Astrocyte of the hippocampus (primary cell): ENCODE measurements at places on chromosomes 1 and 21.
A peak's percentile ranks its signal among the peaks of the same experiment; 100 is the strongest.

DNA sequence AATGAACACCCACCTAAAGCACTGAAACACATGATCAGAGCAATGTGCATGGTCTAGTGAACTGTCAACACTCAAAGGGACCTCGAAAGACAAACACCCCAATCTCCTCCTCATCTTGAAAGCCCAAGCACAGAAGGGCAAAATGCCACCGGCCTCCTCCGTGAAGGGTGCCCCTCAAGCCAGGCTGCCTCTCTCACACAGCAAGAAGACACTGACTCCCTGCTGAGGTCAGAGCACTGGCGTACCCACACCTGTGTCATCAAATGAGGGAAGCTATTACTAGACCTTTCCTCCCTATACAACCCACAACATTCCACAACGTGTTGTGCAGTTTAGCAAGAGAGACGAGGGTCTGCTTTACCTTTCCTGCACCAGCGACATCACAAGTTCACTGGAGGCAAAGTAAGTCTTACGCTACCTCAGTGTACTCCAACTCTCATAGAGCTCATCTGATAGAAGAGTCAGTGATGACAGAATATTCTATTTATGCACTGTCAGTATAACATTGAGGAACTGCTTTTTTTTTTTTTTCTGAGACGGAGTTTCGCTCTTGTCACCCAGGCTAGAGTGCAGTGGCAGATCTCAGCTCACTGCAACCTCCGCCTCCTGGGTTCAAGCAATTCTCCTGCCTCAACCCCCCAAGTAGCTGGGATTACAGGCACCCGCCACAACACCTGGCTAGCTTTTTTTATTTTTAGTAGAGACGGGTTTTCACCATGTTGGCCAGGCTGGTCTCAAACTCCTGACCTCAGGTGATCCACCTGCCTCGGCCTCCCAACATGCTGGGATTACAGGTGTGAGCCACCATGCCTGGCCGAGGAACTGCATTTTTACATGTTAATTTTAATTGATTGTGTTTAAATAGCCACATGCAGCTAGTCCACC lies 3.3 kb downstream of the SH3BP5L start:
- DNase-seq, result no peak

DNA sequence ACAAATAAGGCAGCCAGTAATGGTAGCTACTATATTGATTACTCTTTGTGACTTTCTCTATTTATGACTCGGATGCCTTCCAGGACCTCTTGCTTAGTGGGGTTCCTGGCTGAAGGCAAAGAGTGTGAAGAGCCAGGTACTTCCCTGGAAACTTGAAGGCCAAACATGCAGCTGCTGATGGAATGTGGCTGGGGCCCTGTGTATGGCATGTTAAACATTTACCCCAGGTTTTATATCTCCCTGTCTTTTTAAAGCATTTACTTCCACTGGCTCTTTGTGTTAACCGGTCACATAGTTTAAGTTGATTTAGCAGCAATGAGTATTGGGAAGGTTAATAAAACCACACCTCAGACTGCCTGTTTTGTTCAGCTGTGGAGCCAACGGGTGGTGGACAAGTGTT lies 45.7 kb upstream of the PAXBP1 start:
- no peak for DNase-seq

DNA sequence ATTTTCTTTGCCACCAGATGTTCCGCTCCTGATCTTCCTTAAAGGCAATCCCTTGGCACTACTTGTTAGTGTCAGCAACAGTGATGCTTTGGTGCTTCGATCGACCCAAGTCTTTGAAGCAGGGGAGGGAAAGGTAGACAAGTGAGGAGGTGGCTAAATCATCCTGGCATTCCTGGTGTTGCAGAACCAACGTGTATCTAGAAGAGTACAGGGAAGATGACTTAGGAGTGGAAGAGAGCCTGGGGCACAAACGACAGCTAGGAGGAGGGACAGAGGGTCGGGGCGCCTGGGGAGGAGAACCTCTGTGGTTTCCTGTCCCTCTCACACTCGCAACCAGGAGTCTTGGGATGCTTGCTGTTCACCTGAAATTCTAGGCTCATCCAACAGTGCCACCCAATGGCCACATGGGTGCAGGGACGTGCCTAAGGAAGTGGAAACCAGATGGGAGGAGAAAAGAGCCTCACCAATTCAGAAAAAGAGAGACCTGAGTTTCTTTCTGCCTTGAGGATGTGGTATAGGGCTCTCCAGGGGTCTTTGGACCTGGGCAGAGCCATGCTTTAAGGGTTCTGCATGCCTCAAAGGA lies 9.5 kb upstream of the KCNA2 start:
- peak; percentile 74 for DNase-seq

- DNase-seq, result no peak
Observed at GRCh38 chr21:41222247-41223068, 54.5 kb downstream of the BACE2 start.

DNA sequence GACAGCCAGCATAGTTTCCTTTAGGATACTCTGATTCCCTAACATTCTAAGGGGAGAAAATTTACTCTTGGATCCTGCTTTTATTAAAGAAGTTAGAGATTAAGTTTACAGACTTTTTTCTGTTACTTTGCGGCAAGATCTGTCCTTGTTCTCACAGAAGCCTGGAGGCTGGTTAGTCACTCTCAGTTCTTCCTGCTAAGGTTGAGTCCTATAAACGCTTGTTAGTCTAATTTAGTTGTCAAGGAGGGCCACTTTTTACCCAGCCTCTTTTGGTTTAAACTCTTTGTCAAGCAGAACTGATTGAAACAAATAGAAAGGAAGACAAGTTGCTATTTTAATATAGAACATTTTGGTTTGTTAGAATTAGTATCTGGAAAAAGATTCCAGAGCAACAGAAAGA lies 89.7 kb downstream of the C21orf91 start:
- no peak for DNase-seq

GRCh38 chr21:38903690-38904139 lies 98.0 kb downstream of the ETS2 start:
- DNase-seq, result no peak

GRCh38 chr1:8718850-8719361 lies 98.5 kb downstream of the RERE start:
- DNase-seq, result no peak

DNA sequence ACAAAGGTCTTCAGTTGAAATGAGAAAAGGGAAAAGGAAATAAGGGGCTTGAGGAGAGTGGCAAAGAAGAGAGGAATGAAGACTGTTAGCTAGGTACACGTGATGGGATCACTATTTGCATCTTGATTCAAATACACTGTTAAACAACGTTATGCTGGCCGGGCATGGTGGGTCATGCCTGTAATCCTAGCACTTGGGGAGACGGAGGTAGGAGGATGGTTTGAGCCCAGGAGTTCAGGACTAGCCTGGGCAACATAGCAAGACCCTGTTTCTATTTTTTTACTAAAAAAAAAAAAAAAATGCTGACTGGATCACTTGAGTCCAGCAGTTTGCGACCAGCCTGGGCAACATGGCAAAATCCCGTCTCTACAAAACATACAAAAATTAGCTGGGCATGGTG lies 2.4 kb downstream of the RBM34 start:
- no peak for DNase-seq

DNA sequence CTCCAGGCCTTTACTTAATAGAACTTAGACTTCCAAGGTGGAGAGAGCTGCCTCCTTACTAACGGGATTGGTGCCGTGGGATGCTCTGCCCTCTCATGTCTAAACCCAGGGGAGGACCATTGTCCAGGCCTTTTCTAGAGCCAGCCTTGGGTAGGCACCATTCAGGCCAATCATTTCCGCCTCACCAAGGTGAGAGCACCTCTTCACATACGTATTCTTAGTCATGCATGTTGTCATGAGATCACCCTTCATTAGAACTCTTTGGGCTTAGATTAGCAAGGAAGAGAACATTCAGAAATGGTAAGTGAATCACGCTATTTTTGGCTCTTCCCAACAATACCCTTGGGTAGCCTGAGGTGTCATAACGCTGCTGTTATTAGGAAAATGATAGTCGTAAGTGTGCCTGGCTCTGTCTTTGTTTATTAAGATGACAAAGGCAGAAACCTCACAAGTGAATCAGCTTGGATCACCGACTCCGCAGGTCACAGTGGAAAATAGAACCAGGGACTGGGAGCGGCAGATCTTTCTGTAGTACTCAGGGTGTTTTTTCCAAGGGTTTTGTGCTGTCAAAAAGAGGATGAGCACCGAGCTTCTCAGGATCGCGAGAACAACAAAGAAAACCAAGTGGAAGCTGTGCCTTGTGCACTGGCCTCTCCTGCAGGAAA lies 55.0 kb downstream of the HUNK start:
- DNase-seq, result no peak

DNA sequence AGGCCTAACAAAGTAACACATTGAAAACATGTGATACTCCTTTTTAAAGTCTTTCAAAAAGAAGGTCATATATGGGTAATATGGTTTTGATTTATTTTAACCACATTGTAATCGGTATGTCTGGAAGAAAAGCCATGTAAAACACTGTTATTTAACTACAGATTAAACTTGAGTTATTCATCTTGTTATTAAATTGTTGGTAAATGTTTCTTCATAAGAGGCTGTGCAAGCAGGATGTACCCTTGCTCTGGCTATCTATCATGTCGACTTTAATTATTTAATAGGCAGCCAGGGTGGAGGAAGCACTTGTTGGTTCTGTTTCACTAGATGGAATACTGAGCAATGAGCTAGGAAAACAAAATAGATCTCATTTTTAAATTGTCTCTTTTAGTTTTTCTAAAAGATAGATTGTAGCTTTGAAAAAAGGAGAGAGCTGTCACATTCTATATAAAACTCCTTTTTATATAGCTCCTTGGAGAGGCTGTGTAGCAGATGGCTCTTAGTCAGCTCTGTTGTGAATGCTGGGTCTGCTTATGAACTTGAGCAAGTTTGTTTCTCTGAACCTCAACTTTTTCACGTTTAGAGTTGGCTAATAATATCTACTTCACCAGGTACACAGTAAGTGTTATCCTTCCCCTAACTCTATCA lies 39.5 kb downstream of the LRRC8B start:
- no peak for DNase-seq

GRCh38 chr1:97334454-97334853 lies 586.4 kb downstream of the DPYD start:
- DNase-seq, result peak; percentile 90

- DNase-seq, result no peak
Observed at GRCh38 chr1:182163821-182164223, 102.3 kb upstream of the ZNF648 start.

GRCh38 chr1:5286244-5286643 lies 631.8 kb downstream of the AJAP1 start:
- no peak for DNase-seq

DNA sequence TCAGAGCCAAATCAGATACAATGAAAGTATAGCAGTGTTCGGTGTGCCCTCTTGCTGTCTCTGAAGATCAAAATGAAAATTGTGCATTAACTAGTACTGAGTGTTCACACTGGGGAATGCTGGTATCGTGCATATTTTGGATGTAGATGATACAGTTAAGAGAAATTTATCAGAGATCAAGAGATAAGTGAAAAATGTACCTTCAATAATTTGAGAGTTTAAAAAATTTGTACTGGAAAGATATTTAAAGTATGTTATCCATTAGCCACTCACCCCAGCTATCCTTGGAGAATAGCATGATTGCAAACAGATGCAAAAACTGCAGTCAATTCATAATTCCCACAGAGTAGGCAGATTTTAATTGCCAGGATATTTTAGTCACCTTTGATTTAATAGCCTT lies 56.4 kb downstream of the GREM2 start:
- no peak for DNase-seq

DNA sequence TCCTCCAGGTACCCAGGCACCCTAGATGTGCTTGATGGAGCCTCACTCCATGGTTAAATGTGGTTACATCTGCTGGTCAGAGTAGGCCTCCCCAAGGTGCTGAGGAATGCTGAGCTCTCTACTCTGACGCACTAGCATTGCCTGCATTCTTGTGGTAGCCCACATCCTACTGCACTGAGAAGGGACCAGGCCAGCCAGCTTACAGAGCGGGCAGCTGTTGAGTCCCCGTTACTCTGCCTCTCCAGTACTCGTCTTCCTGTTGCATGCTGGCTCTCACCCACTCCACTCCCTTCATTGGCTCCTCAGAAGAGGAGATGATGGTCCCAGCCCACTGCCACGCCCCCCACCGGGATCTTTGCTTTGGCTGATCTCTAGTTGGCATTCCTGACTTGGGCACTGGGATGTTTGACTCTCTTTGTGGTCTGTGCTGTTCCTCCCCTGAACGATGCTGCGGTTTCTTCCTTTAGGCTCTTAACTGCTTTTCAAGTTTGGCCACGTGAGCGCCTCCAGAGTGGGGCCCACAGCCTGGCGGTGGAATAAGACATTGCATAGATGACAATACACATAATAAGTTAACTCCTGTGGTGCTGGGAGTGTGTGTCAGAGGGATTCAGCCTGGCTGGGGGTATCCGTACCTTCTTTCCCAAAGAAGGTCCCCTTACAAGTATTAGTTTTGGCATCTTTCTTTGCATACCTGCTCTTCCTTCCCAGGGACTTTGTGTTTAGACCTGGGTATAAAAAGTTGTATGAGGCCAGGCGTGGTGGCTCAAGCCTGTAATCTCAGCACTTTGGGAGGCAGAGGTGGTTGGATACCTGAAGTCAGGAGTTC lies 18.6 kb downstream of the AZIN2 start:
- DNase-seq, result peak; percentile 100

DNA sequence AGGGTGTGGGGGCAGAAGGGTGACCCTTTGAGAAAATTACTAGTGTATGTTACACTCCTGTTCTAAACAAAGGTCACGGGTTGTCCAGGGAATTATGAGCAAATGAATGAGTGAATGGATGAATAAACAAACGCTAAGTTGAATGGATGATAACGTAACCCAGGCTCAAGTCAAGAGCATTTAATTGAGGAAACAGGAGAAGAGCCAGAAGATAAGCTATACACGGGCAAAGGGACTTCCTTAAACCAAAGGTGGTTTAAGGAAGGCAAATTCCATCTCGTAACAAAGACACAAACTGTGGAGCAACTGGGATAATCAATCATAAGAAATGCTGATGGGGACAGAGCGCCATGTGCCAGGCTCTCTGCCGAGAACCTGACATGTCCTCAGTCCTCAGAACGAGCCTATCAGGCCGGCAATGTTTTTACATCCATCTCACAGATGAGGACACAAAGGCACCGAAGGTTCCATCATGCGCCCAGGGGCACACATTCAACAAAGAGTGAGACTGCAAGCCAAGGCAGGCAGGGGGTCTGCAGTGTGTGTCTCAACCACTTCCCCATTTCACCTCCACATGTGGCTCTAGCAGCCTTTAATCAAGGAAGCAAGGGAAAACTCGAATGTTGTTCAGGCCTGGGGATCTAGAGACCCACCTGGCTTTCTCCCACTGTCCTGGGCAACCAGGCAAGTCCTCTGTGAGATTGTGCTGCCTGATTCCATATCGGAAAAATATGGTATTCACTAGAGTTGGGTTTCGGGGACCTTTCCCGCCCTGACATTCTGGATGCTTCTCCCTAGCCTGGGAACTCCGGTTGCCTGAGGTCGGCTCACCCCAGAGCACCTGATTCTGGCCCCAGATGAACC lies 126.8 kb upstream of the EDN2 start:
- DNase-seq, result no peak
